ENCODE measurements at places on chromosomes 2 and 18. TPM values are rescaled to one million over a fixed set of nuclear protein-coding genes. Genes with fewer than 3 reads are reported as not detected.

The ERLEC1 gene
- 44.9 TPM for total RNA-seq

The C2orf81 gene
- total RNA-seq = 0.52 TPM

The TRABD2A gene
- 1.0 TPM for total RNA-seq

The HJURP gene
- 3.1 TPM for total RNA-seq

The SKA1 gene
- total RNA-seq = 2.6 TPM

The PPIL3 gene
- total RNA-seq = 63.7 TPM

The MCEE gene
- total RNA-seq = 15.7 TPM

The SPC25 gene
- total RNA-seq = 3.7 TPM

The CXCR1 gene
- total RNA-seq = 0.52 TPM

The B4GALT6 gene
- total RNA-seq = 3.1 TPM

The CREG2 gene
- total RNA-seq = 1.6 TPM

The DARS1 gene
- total RNA-seq = 85.6 TPM

The NT5C1B gene
- not detected for total RNA-seq

The PFN4 gene
- total RNA-seq = not detected

The ANKRD29 gene
- total RNA-seq = 3.7 TPM

The FSIP2 gene
- total RNA-seq = 1.0 TPM

The VAPA gene
- total RNA-seq = 127 TPM

The CDH19 gene
- 3.1 TPM for total RNA-seq

The UPP2 gene
- total RNA-seq = not detected

The ALKAL2 gene
- not detected for total RNA-seq

The ATF2 gene
- total RNA-seq = 35.0 TPM

The LDLRAD4 gene
- 18.3 TPM for total RNA-seq

The ZNF385B gene
- total RNA-seq = 1.0 TPM

The PUS10 gene
- total RNA-seq = 4.7 TPM

The TNFAIP6 gene
- total RNA-seq = 13.0 TPM

The ITSN2 gene
- 17.2 TPM for total RNA-seq

The PLGLB2 gene
- total RNA-seq = 2.1 TPM

The MSH6 gene
- 33.4 TPM for total RNA-seq

Data from skeletal muscle tissue (tissue), 5 donors.